ENCODE measurements at places on chromosomes 6 and 20.

DNA sequence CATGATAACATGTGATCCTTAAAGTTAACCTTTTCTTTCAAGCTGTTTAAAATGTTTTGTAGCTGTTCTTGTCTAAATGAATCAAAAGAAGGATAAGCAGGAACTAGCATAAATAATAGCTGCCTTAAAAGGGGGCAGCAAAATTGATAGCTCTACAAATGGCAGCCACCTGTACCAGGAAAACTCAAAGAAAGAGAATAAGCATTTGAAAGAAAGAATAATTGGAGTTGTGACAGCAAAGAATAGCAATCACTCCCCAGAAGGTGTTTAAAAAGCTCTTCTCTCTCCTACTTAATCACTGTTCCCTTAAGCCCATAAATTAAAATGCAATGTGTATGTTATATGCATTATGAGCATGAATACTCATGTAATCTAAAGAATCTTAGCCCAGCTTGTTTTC lies 114.6 kb downstream of the SIM1 start:
- no peaks in the 10 kb centered on the region for H3K27me3 ChIP-seq
- H3K4me1 ChIP-seq: no peaks in the 10 kb centered on the region
- DNase-seq: no peak
- H3K27ac ChIP-seq: no peak overlapping the region

DNA sequence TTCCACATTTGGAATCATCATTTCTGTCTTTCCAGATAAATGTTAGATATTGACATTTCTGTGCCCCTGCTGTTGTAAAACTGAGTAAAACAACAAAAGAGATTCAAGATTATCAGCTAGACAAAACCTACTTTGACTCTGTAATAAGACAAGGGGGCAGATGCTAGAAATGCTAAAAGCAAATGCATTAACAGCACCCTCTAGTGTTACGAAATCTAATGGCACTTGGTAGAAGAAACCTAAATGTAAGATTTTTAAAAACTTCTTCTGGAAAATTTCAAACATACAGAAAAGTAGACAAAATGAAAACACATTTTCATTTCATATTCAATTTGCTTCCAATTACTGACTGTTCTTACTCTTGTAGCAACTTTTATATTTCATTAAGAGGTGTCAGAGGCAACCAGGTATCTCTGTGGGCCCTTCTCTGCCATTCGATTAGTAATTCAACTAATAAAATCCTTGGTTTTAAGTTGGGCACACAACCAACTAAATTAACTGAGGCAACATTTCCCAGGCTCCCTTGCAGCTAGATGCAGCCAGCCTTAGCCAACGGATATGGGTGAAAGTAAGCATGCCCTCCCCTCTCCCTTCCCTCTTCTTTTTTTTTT lies 45.0 kb downstream of the SLC23A2 start:
- no peak overlapping the region for H3K27ac ChIP-seq
- H3K4me1 ChIP-seq: peaks cover 4% of the 10 kb centered on the region
- H3K36me3 ChIP-seq: peaks cover 2% of the 10 kb centered on the region
- H3K4me3 ChIP-seq: no peak overlapping the region
- peak; percentile 82 for DNase-seq
- no peaks in the 10 kb centered on the region for H3K27me3 ChIP-seq

GRCh38 chr6:144143878-144144277 lies 6.4 kb upstream of the STX11 start:
- no peaks in the 10 kb centered on the region for H3K36me3 ChIP-seq
- DNase-seq: no peak
- no peaks in the 10 kb centered on the region for H3K4me1 ChIP-seq

DNA sequence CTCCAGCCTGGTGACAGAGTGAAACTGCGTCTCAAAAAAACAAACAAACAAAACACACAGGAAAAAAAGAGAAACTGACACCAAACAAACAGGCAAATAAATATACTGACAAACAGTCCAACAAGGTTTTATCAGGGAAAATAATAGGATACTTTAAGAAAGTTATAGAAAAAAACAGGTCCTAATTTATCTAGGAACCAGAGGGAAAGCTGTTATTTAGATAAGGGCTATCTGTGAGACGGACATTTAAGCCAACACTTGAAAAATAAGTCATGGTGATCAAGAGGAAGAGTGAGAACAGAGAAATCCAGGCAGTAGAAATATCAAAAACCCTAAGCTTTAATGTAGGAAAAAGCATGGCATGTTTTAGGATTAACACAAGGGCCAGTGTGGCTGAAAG lies 68.9 kb downstream of the FAM217A start:
- peaks cover 5% of the 10 kb centered on the region for H3K36me3 ChIP-seq
- H3K27ac ChIP-seq: no peak overlapping the region
- no peak overlapping the region for H3K4me3 ChIP-seq
- no peak for DNase-seq
- no peaks in the 10 kb centered on the region for H3K27me3 ChIP-seq
- H3K4me1 ChIP-seq: peaks cover 6% of the 10 kb centered on the region

- no peaks in the 10 kb centered on the region for H3K36me3 ChIP-seq
- H3K4me3 ChIP-seq: no peak overlapping the region
- no peak for DNase-seq
- H3K4me1 ChIP-seq: peaks cover 10% of the 10 kb centered on the region
- no peaks in the 10 kb centered on the region for H3K27me3 ChIP-seq
- H3K27ac ChIP-seq: no peak overlapping the region
These were observed 5.1 kb upstream of the MBOAT1 start for GRCh38 chr6:20217324-20217855.

DNA sequence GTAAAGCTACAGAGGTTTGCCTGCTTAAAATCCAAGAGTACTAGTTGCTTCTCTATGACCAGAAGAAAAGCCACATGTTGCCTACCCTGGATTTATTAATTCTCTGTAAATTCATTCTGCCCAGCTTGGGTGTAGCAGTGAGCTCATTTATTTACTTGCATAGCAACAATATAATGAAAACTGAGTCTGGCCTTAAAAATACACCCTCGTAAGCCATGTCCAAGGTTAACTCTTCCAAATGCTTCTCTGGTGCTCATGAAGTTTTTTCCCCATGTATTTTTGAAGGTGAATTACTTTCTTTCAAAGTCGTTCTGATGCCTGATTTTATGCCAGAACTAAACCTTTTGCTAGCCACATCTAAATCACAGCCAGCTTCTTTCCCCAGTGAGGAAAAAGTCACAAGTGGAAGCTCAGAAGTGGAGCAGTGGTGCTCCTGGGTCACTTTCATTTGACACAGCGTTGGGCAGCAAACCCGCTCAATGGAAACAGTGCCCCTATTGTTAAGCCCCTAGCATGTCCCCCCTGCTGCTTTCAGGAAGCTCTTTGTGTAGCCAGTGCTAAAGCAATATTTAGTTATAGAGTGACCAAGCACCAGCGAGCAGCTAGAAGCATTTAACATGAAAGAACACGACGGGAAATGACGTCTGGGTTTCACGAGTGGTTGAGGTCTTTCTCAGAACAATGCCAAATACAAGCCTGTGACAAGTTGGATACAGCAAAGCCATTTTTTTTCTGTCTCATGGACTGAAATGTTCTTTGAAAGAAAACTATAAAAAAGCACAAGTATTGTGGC lies 29.8 kb downstream of the NEDD9 start:
- H3K4me3 ChIP-seq: no peak overlapping the region
- peak overlapping the region; percentile 84 for H3K27ac ChIP-seq
- no peaks in the 10 kb centered on the region for H3K27me3 ChIP-seq
- peak; percentile 37 for DNase-seq

GRCh38 chr6:23655525-23655924 lies 470.5 kb upstream of the NRSN1 start:
- no peak for DNase-seq
- H3K4me1 ChIP-seq: no peaks in the 10 kb centered on the region
- no peak overlapping the region for H3K4me3 ChIP-seq
- no peak overlapping the region for H3K27ac ChIP-seq

DNA sequence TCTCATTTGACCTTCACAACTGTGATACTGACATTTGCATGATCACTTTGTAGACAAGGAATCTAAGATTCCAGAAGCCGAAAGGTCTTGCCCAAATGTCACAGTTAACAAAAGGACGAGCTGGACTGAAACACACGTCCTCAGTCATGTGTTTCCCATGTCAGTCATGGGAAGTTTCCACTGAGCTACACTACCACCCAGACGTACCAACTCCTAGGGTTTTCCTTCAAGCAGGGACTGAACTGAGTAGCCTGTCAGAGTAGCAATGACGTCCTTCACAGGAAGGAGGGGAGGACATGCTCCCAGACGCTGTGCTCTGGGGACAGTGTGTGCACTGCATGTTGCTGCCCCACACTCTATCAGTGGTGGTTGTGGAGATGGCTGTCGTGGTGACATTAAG lies 215.8 kb upstream of the SMLR1 start:
- no peak overlapping the region for H3K4me3 ChIP-seq
- DNase-seq: no peak
- no peak overlapping the region for H3K27ac ChIP-seq
- no peaks in the 10 kb centered on the region for H3K27me3 ChIP-seq

GRCh38 chr6:143575901-143576426 lies 64.4 kb upstream of the FUCA2 start:
- H3K27me3 ChIP-seq: no peaks in the 10 kb centered on the region
- no peaks in the 10 kb centered on the region for H3K36me3 ChIP-seq
- no peak overlapping the region for H3K27ac ChIP-seq
- H3K4me3 ChIP-seq: no peak overlapping the region
- no peaks in the 10 kb centered on the region for H3K4me1 ChIP-seq
- no peak for DNase-seq

GRCh38 chr6:132382630-132383175 lies 18.6 kb downstream of the MOXD1 start:
- H3K27ac ChIP-seq: no peak overlapping the region
- no peak for DNase-seq
- no peaks in the 10 kb centered on the region for H3K4me1 ChIP-seq
- no peak overlapping the region for H3K4me3 ChIP-seq

DNA sequence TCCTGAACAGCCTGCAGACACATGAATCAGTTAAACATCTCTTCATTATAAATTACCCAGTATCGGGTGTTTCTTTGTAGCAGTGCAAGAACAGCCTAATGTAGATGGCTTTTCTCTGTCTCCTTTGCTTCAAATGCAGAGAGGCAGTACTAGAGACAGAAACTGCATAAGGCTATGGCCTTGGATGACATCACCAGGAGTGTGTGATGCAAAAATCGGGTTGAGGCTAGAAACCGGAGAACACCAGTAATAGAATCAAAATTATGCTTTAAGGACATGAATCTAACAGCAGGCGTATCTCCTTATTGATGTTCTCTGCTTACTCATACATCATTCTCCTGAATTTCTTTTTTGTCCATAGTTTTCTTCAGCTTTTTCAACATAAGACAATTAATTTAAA lies 49.3 kb upstream of the FLRT3 start:
- H3K4me3 ChIP-seq: no peak overlapping the region
- H3K27me3 ChIP-seq: no peaks in the 10 kb centered on the region
- DNase-seq: no peak
- H3K36me3 ChIP-seq: no peaks in the 10 kb centered on the region

- no peaks in the 10 kb centered on the region for H3K36me3 ChIP-seq
- H3K4me3 ChIP-seq: no peak overlapping the region
- H3K27me3 ChIP-seq: no peaks in the 10 kb centered on the region
- no peak overlapping the region for H3K27ac ChIP-seq
- no peaks in the 10 kb centered on the region for H3K4me1 ChIP-seq
- DNase-seq: no peak
These were observed 633.1 kb downstream of the GRIK2 start for GRCh38 chr6:102026649-102027048.

DNA sequence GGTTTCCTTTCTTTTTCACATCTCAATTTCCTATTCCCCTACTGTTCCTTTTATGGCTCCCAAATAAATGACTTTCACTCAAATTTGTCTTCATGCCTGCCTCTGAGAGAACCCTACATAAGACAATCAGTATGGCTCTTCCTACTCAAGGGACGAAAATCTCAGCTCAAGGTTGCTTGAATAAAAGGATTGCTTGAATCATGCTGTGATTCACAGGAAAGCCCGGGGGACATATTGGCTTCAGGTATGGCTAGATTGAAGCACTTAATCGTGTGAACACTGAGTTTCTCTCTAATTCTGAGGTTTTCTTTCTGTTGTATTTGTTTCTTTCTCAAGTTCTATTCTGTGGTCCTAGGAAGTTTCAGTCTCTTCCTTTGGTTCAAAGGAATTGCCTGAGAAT lies 140.3 kb upstream of the SULF2 start:
- no peak overlapping the region for H3K4me3 ChIP-seq
- no peaks in the 10 kb centered on the region for H3K27me3 ChIP-seq
- no peaks in the 10 kb centered on the region for H3K4me1 ChIP-seq
- no peak for DNase-seq
- H3K36me3 ChIP-seq: no peaks in the 10 kb centered on the region
- H3K27ac ChIP-seq: no peak overlapping the region

GRCh38 chr6:115887891-115888290 lies 172.8 kb downstream of the FRK start:
- H3K4me3 ChIP-seq: no peak overlapping the region
- no peaks in the 10 kb centered on the region for H3K36me3 ChIP-seq
- no peak overlapping the region for H3K27ac ChIP-seq
- DNase-seq: no peak
- no peaks in the 10 kb centered on the region for H3K27me3 ChIP-seq

GRCh38 chr6:28383235-28384142 lies 16.1 kb downstream of the ZSCAN12 start:
- peak; percentile 36 for DNase-seq
- H3K4me1 ChIP-seq: peaks cover 7% of the 10 kb centered on the region
- peak overlapping the region; percentile 62 for H3K27ac ChIP-seq
- peak overlapping the region; percentile 35 for H3K4me3 ChIP-seq
- peaks cover 29% of the 10 kb centered on the region for H3K36me3 ChIP-seq

All from natural killer cell (primary cell).